ENCODE measurements at places on chromosomes 13 and 19.

DNA sequence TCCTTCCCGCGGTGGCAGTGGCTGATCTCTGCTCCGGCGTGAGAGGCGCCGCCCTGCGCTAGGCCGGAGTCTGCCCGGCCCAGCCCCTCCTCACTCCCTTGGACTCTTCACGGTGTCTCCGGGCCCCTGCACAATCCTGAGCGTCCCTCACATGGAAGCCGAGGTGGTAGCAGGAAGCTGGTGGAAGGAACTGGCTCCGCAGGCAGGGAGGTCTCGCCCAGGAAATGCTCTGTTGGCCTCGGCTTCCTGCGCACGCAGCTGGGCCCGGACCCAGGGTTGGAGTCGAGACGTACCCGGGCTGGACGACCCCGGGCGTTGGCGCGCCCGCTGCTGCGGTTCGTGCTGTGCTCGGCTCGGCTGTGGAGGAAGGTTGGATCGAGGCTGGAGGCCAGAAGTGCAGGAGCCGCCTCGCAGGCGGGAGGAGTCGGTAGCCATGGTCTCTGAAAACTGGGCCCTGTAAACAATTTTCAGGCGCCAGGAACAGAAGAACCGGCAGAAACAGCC, 46.3 kb downstream of the ZNF724 start:
- peak; percentile 2 for DNase-seq

- DNase-seq, result no peak
Measured at GRCh38 chr19:41915021-41915775, 13.1 kb downstream of the ERFL start.

GRCh38 chr13:51105046-51105445, 6.0 kb downstream of the C13orf42 start:
- no peak for DNase-seq

- DNase-seq, result no peak
Measured at GRCh38 chr19:2850256-2850925, 9.1 kb downstream of the ZNF555 start.

- DNase-seq, result no peak
Measured at GRCh38 chr19:10133596-10133995, 13.9 kb upstream of the EIF3G start.

GRCh38 chr13:108985166-108985565, 355.8 kb downstream of the MYO16 start:
- no peak for DNase-seq
